ENCODE measurements at places on chromosomes 2 and 18. TPM values are rescaled to one million over a fixed set of nuclear protein-coding genes. Genes with fewer than 3 reads are reported as not detected.

IL36RN gene
- 64.1 TPM for total RNA-seq

WNT6 gene
- not detected for total RNA-seq

ZNF385B gene
- total RNA-seq, result 0.32 TPM

CNNM4 gene
- total RNA-seq, result 9.3 TPM
